ENCODE measurements at places on chromosomes 16 and 17.

- H3K4me1 ChIP-seq, result no peaks in the 10 kb centered on the region
- no peaks in the 10 kb centered on the region for H3K27me3 ChIP-seq
- H3K4me3 ChIP-seq, result no peak overlapping the region
- no peaks in the 10 kb centered on the region for H3K36me3 ChIP-seq
These were observed 32.7 kb upstream of the FOXF1 start for GRCh38 chr16:86477642-86478041.

DNA sequence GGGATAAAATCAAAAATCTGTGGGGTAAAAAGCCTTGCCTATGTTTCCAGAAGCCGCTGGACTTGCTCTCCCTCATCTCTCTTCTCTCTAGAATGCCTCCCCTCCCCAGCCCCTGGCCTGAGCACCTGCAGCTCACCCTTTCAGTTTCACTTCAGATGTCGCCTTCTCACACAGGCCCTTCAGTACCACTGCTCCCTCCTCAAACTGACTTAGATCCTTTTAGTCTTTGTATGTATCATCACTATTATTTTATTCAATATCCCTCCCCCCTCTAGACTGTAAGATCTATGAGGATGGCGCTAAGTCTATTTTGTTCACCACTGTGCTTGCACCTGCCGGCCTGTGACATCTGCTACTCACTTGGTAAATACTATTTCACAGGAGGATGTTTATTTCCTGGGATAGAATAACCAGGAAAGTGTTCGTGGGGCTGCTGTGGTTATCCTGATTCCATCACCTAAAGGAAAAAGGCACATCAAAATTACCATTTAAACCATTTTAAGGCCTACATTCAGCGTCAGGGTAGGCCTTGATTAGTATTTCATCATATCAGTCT is 122.3 kb downstream of the MRTFB start:
- H3K36me3 ChIP-seq, result no peaks in the 10 kb centered on the region
- DNase-seq, result no peak

DNA sequence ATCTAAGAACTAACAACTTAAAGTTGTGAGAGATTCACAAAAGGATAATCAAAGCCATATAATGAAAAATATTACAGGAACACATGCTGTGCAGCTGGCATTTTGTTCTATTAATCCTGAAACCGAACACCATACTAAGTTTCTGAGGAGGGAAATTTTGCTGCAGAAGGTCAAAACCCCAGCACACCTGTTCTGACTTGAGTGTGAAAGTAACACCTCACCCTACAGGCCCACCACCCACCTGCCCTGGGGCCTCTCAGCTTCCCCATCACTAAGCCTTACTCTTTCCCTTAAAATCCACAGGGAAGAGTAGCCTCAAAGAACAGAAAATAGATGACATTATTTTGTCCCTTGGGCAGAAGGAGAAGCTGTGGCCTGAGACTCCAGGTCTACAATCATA is 44.8 kb downstream of the STAT5A start:
- no peaks in the 10 kb centered on the region for H3K4me1 ChIP-seq
- DNase-seq, result no peak

DNA sequence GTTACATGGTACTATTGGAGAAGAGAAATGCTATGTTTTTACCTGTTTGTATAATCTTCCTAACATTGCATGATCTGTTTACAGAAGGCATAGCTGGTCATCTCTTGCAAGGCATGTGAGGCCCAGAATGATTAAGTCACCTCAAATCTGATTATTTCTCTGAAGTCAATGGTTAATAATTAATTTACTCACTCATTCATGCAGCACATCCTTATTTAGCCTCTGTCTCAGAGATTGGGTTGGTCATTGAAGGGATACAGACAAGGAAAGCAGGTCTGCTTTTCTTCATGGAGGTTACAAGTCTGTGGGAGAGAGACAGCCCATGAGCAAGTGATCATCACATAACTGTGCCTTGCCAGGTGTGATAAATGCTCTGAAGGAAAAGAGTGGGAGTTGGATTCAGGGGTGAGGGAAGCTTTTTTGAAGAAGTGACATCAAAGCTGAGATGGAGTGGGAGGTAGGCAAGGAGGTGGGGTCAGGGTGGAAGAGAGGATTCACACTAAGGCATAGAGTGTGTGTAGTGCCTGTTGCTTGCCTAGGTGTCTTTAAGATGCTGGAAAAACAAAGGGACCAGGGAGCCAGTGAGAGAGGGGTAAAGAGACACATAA is 16.3 kb upstream of the RBFOX1 start:
- no peaks in the 10 kb centered on the region for H3K36me3 ChIP-seq
- H3K4me3 ChIP-seq, result no peak overlapping the region

GRCh38 chr17:42953669-42954068 is 10.6 kb downstream of the AARSD1 start:
- no peaks in the 10 kb centered on the region for H3K27me3 ChIP-seq
- DNase-seq, result no peak
- H3K4me3 ChIP-seq, result no peak overlapping the region
- no peaks in the 10 kb centered on the region for H3K36me3 ChIP-seq

- DNase-seq, result peak; percentile 67
- H3K4me3 ChIP-seq, result no peak overlapping the region
- no peaks in the 10 kb centered on the region for H3K4me1 ChIP-seq
- H3K36me3 ChIP-seq, result no peaks in the 10 kb centered on the region
These were observed 65.2 kb upstream of the SMIM36 start for GRCh38 chr17:55576237-55576995.

GRCh38 chr16:57555831-57556230 is 13.4 kb downstream of the ADGRG5 start:
- no peaks in the 10 kb centered on the region for H3K4me1 ChIP-seq
- H3K4me3 ChIP-seq, result no peak overlapping the region
- no peaks in the 10 kb centered on the region for H3K36me3 ChIP-seq

GRCh38 chr17:10683853-10684252 is 13.5 kb downstream of the SCO1 start:
- H3K4me3 ChIP-seq, result no peak overlapping the region
- no peaks in the 10 kb centered on the region for H3K27me3 ChIP-seq
- no peaks in the 10 kb centered on the region for H3K36me3 ChIP-seq
- no peak overlapping the region for H3K27ac ChIP-seq
- no peak for DNase-seq
- H3K4me1 ChIP-seq, result no peaks in the 10 kb centered on the region

DNA sequence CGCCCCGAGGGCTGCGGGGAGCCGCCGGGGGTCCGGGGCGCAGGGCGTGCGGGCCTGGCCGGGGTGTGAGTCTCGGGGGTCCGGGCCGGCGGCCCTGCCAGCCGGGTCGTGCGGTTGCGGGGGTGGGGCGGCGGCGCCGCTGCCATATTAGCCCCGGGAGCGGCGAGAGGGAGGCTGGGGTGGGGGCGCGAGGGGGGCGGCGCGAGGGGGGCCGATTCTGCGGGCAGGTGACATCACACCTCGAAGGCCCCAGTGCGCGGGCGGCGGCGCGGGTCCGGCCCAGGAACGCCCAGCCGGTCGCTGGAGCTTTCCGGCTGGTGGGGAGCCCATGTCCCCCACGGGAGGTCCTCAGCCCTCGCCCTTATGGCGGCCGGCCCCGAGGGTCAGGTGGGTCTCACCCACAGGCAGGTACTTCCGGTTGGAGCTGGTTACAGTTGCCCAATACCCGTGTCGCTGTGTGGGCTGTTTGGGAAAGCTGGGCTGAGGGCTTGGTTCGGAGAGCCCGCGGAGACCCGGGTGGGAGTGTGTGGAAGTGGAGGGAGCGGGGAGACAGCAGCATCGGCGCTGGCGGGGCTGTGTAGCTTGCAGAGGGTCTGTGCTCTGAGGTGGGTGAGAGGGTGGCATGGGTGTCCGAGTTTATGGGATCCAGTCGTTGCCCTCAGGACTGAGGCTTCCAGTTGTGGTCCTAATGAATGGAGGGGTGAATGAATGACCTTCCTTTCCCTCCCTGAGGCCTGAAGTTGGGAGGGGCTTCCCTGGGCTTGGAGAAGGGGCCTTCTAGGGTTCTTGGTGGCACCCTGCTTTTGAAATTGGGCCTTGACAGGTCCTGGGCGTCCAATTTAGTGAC is 804 bp downstream of the ATP6V0C start:
- peaks cover 45% of the 10 kb centered on the region for H3K4me1 ChIP-seq
- H3K27me3 ChIP-seq, result no peaks in the 10 kb centered on the region
- DNase-seq, result no peak
- no peaks in the 10 kb centered on the region for H3K36me3 ChIP-seq
- peak overlapping the region; percentile 82 for H3K4me3 ChIP-seq

DNA sequence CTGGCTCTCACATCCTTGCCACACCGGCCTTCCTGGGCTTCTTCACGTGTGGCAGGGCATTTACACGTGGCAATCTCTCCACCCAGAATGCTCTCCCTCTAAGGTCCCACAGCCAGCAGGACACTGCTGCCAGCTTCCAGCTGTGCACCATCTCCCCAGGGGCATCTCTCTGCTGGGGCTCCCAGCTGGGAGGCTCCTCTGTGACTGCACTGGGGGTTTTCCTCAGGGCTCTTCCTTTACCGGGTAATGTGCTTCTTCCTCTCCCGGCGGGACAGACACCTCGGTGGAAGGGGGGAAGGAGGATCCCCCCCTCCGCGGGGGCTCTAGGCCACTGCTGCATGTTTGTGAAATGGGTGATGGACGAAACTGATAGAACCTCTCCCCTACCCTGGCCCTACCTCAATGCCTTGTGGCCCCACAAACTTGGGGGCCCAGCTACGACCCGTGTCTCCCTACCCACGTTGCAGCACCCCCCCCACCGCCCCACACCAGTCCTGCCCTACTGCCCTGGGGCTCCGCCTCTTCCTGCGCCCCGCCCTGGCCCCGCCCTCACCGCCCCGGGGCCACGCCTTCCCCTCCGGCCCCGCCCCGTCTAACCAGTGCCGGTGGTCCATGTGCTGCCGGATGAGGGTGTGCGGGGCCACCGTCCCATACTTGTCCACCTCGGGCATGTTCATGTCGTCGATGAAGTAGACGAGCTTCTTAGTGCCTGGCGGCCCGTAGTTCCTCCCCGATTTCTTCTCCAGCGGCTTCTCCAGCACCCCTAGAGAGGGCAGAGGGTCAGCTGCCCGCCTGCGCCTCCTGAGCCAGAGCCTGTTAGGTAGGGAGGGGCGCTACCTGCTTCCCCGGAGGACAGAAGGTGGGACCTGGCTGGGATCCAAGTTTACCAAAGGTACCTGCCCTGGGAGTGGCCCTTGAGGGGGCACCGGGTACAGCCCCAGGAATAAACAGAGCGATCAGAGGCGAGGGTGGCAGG is 92.6 kb downstream of the DNAH17 start:
- no peak overlapping the region for H3K4me3 ChIP-seq
- H3K4me1 ChIP-seq, result no peaks in the 10 kb centered on the region
- no peaks in the 10 kb centered on the region for H3K27me3 ChIP-seq
- DNase-seq, result no peak

DNA sequence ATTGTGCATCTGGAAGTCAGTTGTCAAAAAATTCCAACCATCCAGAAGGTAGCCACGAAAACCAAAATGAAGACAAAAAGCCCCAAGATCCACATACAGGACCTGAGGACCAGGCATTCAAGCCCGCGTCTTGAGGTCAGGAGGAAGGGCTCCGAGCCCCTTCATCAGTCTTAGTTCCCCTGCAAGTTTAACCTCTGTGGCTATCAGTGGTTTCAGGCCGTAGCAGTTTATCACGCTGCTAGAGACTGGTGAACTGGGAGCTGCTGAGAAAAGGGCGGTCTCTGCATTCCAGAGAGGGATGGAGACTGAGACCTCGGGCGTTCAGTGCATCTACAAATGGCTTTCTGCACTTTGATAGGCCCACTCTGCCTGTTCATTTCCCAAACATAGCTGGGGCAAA is 70.6 kb downstream of the IRF8 start:
- no peak overlapping the region for H3K27ac ChIP-seq
- no peaks in the 10 kb centered on the region for H3K4me1 ChIP-seq
- no peak overlapping the region for H3K4me3 ChIP-seq
- no peak for DNase-seq
- no peaks in the 10 kb centered on the region for H3K27me3 ChIP-seq

DNA sequence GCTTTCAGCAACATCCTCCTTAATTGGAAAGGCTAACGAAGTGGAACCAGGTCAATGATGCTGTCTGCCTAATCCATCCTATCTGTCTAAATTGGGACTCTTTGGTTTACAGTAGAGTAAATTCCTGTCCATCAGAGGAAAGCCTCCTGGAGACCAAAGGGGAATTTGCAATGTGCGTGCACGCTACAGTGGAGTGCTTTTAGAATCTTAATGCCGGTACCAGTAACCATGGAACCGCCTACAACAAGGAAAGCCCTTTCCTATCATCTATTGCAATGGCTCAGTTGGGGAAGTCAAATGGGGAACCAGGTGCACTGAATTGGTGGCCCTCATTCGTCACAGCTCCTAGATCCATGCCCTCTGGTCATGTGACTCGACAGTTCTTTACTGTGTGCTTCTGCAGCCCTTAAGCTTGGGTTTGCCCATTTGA is 110.1 kb downstream of the XYLT1 start:
- H3K27ac ChIP-seq, result no peak overlapping the region
- H3K4me1 ChIP-seq, result peaks cover 5% of the 10 kb centered on the region
- no peaks in the 10 kb centered on the region for H3K27me3 ChIP-seq
- H3K4me3 ChIP-seq, result no peak overlapping the region
- H3K36me3 ChIP-seq, result no peaks in the 10 kb centered on the region

- no peak overlapping the region for H3K4me3 ChIP-seq
- no peak overlapping the region for H3K27ac ChIP-seq
- H3K36me3 ChIP-seq, result no peaks in the 10 kb centered on the region
These were observed 416.6 kb upstream of the PMFBP1 start for GRCh38 chr16:72588551-72588950.

GRCh38 chr17:4514206-4514605 is 15.5 kb downstream of the SPNS2 start:
- H3K4me3 ChIP-seq, result no peak overlapping the region
- H3K4me1 ChIP-seq, result no peaks in the 10 kb centered on the region
- no peaks in the 10 kb centered on the region for H3K36me3 ChIP-seq
- no peak overlapping the region for H3K27ac ChIP-seq
- H3K27me3 ChIP-seq, result no peaks in the 10 kb centered on the region

DNA sequence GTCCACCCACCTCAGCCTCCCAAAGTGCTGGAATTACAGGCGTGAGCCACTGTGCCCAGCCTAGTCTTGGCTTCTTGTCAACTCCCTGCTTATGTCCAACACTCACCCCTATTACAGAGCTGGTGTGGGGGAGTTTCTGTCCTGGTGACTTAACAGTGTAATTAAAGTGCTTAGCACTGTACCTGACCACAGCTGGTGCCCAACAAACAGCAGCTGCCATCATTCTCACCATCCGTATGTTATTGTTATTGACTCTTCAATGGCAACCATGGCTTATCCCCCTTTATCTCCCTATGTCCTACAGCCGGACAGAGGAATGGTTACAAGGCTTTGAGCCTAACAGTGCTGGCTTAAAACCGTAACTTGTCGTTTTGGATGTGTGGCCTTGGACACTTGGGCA is 17.0 kb upstream of the BRCA1 start:
- no peak for DNase-seq
- H3K4me3 ChIP-seq, result no peak overlapping the region
- no peak overlapping the region for H3K27ac ChIP-seq

DNA sequence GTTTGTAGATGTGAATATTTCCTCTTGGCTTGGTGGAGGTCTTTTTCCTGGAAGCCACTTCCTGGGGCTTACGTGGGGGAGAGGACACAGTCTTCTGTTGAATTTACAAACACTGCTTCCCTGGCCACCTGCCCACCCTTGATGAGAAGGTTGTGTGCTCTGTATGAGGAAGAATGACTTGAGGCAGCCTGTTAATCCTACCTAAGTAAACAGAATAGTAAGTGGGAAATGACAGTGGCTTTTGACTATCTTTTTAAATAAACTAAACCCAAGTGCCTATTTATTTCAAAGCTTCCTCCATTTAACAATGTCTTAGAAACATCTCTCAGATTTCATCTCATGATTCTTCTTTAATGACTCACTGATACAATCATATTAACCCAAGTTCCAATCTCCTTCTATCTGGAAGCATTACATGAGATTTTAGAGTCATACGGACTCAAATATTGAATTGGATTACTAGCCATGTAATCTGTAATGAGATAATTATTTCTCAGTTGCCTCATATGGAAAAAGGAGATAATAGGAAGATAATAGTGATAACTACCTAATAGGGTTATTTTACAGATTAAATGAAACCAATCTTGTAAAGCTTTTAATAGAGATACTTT is 96.6 kb upstream of the SMIM36 start:
- no peaks in the 10 kb centered on the region for H3K4me1 ChIP-seq
- DNase-seq, result peak; percentile 82
- no peak overlapping the region for H3K27ac ChIP-seq
- no peaks in the 10 kb centered on the region for H3K36me3 ChIP-seq
- H3K4me3 ChIP-seq, result no peak overlapping the region

All from uterus (tissue), 4 donors.